Heart left ventricle (tissue), 16 donors: ENCODE measurements at places on chromosomes 5 and 9. TPM values are rescaled to one million over a fixed set of nuclear protein-coding genes. Genes with fewer than 3 reads are reported as not detected.

RNF14 gene
- total RNA-seq, result 88.5 TPM

GRAMD2B gene
- total RNA-seq, result 28.6 TPM

TNFAIP8 gene
- total RNA-seq, result 20.3 TPM

KIAA1958 gene
- 5.8 TPM for total RNA-seq

GBA2 gene
- 64.4 TPM for total RNA-seq

C5orf58 gene
- not detected for total RNA-seq

GPR21 gene
- not detected for total RNA-seq

CDH9 gene
- not detected for total RNA-seq

WDR31 gene
- 8.1 TPM for total RNA-seq

PCDH12 gene
- 10.8 TPM for total RNA-seq

ALDH1A1 gene
- total RNA-seq, result 12.6 TPM

DNA sequence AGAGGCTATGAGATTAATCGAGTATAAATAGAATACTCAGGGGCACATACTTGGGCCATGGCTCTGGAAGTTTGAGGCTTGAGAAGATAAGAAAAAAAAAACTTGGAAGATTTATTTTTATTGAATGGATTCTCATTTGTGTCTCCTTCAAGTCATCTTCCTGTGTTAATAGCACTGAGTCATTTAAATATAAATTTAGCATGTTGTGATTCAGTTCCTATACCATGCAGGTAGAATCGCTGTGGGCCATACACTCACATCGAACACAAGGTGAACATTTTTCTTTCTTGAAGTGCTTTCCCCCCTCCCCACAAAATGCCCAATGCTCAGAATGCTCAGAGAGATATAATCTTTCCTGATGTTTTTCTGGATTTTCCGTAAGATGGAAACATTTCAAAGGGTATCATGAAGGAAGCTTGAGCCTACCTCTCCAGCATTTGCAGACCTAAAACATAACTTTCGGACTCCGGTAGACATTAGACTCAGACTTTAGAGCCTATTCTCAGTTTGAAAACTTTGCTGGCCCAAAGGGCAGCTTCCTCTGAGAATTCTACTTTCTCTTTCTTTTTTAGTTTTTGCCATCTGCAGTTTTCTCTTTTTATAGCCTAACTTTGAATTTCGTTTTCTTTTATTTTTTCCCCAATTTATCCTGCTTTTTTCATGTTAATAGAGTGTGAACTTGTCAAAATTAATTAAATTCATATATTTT, 737.6 kb upstream of the NUDT12 start:
- H3K4me1 ChIP-seq, result no peaks in the 10 kb centered on the region
- no peak overlapping the region for H3K27ac ChIP-seq
- no peak overlapping the region for H3K4me3 ChIP-seq
- no peak for DNase-seq
- no peaks in the 10 kb centered on the region for H3K27me3 ChIP-seq

DNA sequence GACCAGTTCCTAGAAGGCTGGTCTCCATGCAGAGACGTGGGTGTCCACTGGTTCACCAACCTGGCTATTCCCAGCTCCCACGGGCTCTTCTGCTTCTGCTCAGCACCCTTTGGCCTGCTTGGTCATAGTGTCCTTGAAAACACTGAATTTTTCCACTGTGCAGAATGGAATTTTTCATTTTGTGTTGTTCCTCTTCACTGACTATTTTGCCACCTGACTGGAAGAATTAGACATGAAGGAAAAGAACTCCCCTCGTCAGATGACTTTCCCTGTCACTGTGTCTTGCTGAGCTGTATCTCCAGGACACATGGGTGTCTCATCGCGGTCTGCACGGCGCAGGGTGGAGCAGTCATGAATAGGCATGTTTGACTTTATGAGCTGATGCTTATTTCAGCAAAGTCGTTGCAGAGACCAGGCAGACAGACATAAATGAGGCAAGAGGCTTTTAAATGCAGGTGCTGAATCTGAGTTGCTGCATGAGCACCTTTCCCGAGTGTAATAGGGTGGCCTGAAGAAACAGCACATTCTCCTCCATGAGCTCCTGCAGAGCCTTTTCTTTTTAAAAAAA, 50.2 kb upstream of the SEMA4D start:
- no peak overlapping the region for H3K4me3 ChIP-seq
- no peak for DNase-seq
- no peaks in the 10 kb centered on the region for H3K27me3 ChIP-seq

DNA sequence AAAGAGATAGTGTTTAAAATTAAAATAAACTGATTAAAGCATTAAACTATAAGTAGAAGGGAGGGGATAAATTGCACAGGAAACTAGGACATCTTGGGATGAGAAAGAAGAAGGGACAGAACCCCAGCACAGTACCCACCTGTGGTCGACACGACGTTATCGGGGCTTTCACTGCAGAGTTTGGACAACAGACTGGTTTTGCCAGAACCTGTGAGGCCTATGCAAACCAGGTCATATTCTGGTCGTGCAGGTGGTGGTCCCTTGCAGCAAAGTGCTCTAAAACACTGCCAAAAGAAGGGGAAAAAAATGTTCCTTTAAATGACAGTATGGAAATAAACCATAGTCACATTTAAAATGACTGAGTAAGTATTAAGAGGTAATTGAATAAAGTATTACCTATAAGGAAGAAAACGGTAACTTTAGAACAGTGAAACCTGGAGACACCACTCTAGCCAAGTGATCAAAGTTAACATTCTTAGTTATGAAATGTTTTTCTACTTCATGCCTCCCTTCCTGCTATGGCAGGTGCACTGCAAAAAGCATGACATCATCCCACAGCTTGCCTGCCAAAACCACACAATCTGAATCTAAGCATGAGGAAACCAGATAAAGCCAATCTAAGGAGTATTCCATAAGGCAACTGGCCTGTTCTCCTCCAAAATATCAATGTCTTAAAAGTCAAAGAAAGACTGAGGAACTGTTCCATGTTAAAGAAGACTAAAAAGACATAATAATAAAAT, 138.6 kb downstream of the ARL15 start:
- no peaks in the 10 kb centered on the region for H3K27me3 ChIP-seq
- H3K36me3 ChIP-seq, result no peaks in the 10 kb centered on the region
- no peak for DNase-seq

GRCh38 chr5:56273376-56273955, 40.3 kb upstream of the ANKRD55 start:
- H3K36me3 ChIP-seq, result no peaks in the 10 kb centered on the region
- DNase-seq, result no peak
- no peak overlapping the region for H3K4me3 ChIP-seq
- no peaks in the 10 kb centered on the region for H3K4me1 ChIP-seq
- H3K27me3 ChIP-seq, result no peaks in the 10 kb centered on the region
- no peak overlapping the region for H3K27ac ChIP-seq

DNA sequence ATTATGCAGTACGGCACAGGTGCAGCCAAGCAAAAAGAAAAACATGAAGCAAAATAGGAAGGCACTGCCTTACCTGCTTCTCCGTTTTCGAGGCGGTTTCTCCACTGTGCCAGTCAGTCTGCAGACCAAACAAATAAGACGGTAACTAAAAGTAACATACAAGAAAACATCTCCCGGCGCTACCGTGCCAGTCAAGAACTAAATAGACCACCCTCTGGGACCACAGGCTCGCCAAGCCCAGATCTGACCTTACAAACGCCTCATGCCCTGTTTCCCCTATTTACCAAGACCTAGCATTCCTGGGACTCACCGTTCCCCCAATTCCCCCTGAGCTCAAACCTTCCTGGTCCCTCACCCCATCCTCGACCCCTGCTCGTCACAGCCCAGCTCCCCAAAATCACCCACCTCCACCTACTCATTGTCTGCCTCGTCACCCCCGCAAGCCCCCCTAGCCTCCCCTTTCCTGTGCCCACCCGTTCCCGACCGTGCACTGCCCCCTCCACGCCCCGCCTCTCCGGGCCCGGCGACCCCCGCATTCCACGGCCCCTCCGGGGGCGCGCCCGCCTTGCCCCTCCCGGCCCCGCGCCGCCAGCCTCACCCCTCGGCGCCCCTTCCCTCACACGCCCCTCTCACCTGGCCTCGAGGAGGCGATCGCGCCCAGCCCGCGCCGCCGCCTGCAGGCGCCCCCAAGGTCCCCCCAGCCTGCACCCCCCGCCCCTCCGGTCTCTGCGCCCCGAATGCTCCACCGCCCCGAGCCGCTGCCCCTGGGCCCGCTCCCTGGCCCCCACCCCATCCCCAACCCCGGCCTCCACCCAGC, 560 bp downstream of the SCAI start:
- H3K27ac ChIP-seq, result no peak overlapping the region
- peaks cover 8% of the 10 kb centered on the region for H3K36me3 ChIP-seq
- peak overlapping the region; percentile 80 for H3K4me3 ChIP-seq

GRCh38 chr9:134848504-134848903, 32.1 kb upstream of the FCN2 start:
- no peak for DNase-seq
- no peaks in the 10 kb centered on the region for H3K27me3 ChIP-seq
- no peak overlapping the region for H3K4me3 ChIP-seq
- no peaks in the 10 kb centered on the region for H3K4me1 ChIP-seq
- no peak overlapping the region for H3K27ac ChIP-seq
- H3K36me3 ChIP-seq, result no peaks in the 10 kb centered on the region

DNA sequence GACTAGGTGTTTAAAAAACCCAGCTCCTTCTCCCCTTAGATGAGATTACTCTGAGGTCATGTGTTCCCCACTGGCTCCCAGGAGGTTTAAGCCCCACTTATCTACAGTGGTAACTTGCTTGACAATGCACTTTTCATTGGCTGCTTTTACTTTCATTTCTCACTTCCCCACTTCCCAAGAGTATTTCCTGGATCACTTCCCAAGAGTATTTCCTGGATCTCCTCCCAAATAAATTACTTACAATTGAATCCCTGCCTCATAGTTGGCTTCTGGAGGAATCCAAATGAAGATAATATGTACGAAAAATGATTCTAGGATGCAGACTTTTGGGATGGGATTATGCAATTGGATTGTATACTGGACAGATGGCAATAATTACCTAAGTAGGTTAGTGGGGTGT, 47.1 kb upstream of the CHSY3 start:
- H3K4me3 ChIP-seq, result no peak overlapping the region
- DNase-seq, result no peak
- no peak overlapping the region for H3K27ac ChIP-seq
- no peaks in the 10 kb centered on the region for H3K4me1 ChIP-seq
- no peaks in the 10 kb centered on the region for H3K27me3 ChIP-seq

- no peaks in the 10 kb centered on the region for H3K27me3 ChIP-seq
- no peaks in the 10 kb centered on the region for H3K36me3 ChIP-seq
- no peak overlapping the region for H3K27ac ChIP-seq
- H3K4me1 ChIP-seq, result no peaks in the 10 kb centered on the region
Observed at GRCh38 chr9:4365055-4365454, 65.2 kb upstream of the GLIS3 start.

DNA sequence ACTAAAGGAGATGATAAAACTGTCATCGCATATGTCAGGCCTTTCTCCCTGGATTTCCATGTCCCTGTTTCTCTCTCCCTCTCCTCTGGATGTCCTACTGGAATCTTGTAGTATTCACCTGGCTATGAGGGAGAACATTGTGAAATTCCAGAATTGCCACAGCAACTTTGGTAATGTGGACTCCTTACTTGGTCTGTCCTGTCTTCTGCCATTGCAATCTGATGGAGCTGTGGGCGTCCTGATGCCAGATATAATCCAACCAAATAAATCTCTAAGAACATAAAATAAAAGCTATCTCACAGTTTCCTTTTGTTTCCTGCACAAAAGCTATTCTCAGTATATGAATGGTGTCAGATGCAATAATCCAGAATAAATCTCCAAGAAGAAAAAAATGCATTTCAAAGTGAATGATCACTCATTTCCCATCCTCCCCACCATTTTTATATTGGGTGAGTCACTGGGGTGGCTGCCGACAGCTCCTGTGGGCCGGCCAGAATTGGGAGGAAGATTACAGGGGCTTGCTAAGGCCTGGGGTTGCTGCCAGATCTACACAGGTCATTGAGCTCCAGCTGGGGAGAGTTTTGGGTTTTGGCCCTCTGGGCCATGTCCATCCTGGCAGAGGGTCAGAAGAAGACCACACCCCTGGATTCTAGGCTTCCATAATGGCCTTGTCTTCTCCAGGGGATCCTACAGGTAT, 160.7 kb upstream of the PITX1 start:
- H3K27ac ChIP-seq, result no peak overlapping the region
- no peaks in the 10 kb centered on the region for H3K36me3 ChIP-seq
- DNase-seq, result no peak
- peaks cover 9% of the 10 kb centered on the region for H3K27me3 ChIP-seq
- H3K4me3 ChIP-seq, result no peak overlapping the region
- H3K4me1 ChIP-seq, result no peaks in the 10 kb centered on the region

GRCh38 chr5:169161022-169161680, 139.8 kb downstream of the SLIT3 start:
- H3K4me1 ChIP-seq, result peaks cover 22% of the 10 kb centered on the region
- no peak overlapping the region for H3K27ac ChIP-seq
- no peaks in the 10 kb centered on the region for H3K36me3 ChIP-seq

GRCh38 chr5:31771500-31771899, 132.6 kb downstream of the PDZD2 start:
- DNase-seq, result no peak
- H3K4me3 ChIP-seq, result no peak overlapping the region
- peaks cover 52% of the 10 kb centered on the region for H3K4me1 ChIP-seq
- no peak overlapping the region for H3K27ac ChIP-seq

DNA sequence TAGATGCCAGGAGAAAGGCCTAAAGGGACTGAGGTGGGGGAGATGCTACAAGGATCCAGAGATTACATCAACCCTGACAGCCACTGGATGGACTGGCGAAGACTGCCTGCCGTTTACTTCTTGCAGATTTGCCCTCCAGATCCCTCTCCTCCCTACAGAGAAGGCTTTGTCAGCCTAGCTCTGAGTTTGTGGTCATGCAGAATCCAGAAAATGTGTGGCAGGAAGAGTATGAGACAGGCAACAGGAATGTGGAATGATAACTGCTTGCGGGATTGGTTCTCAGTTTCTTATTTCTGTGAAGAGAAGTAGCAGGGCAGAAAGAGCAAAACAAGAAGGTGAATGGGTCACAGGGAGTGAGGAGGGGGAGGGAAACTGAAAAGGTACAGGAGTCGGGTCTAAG, 129.6 kb downstream of the TLE1 start:
- H3K27ac ChIP-seq, result no peak overlapping the region
- no peaks in the 10 kb centered on the region for H3K4me1 ChIP-seq
- H3K27me3 ChIP-seq, result no peaks in the 10 kb centered on the region
- DNase-seq, result no peak

- no peaks in the 10 kb centered on the region for H3K36me3 ChIP-seq
- no peak overlapping the region for H3K4me3 ChIP-seq
- DNase-seq, result peak; percentile 40
- H3K27me3 ChIP-seq, result no peaks in the 10 kb centered on the region
Observed at GRCh38 chr9:88544245-88544644, 9.3 kb downstream of the NXNL2 start.

GRCh38 chr9:93091056-93091452, 5.0 kb upstream of the CARD19 start:
- no peak overlapping the region for H3K27ac ChIP-seq
- DNase-seq, result no peak
- no peaks in the 10 kb centered on the region for H3K36me3 ChIP-seq
- H3K4me3 ChIP-seq, result no peak overlapping the region
- H3K27me3 ChIP-seq, result no peaks in the 10 kb centered on the region

- DNase-seq, result no peak
- no peak overlapping the region for H3K27ac ChIP-seq
- no peak overlapping the region for H3K4me3 ChIP-seq
- H3K36me3 ChIP-seq, result no peaks in the 10 kb centered on the region
- H3K27me3 ChIP-seq, result no peaks in the 10 kb centered on the region
- H3K4me1 ChIP-seq, result no peaks in the 10 kb centered on the region
Observed at GRCh38 chr5:37640088-37640487, 199.8 kb downstream of the GDNF start.

GRCh38 chr5:41903382-41903891, 707 bp upstream of the RIMOC1 start:
- H3K27ac ChIP-seq, result peak overlapping the region; percentile 90
- DNase-seq, result no peak
- peaks cover 41% of the 10 kb centered on the region for H3K4me1 ChIP-seq
- no peaks in the 10 kb centered on the region for H3K27me3 ChIP-seq

GRCh38 chr5:360257-361027, 38.9 kb downstream of the AHRR start:
- H3K27me3 ChIP-seq, result no peaks in the 10 kb centered on the region
- H3K4me1 ChIP-seq, result no peaks in the 10 kb centered on the region
- DNase-seq, result no peak
- H3K27ac ChIP-seq, result no peak overlapping the region
- no peaks in the 10 kb centered on the region for H3K36me3 ChIP-seq
